ENCODE measurements at places on chromosomes 12 and 14.

GRCh38 chr12:117907108-117907689 lies 61.6 kb downstream of the KSR2 start:
- DNase-seq: no peak

- DNase-seq: no peak
These were observed 7.7 kb downstream of the CAPS2 start for GRCh38 chr12:75322464-75322863.

DNA sequence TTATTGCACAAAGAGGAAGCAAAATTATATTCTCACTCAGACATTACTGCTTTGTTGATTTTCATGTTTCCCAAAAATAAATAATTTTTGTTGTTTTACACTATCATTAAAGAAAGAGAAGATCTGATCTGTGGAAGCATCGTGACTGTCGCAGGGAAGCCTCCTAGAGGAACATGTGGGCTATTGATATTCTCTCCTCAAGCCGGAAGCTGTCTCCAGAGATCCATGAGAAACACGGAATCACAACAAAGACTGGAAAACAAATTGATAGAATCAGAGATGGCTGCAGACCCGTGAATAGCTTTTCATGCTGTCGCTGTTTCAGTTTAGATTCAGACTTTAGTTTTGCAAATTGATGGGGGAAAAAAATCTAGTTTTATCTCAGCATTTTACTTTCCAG lies 235.2 kb upstream of the TMPO start:
- no peak for DNase-seq

DNA sequence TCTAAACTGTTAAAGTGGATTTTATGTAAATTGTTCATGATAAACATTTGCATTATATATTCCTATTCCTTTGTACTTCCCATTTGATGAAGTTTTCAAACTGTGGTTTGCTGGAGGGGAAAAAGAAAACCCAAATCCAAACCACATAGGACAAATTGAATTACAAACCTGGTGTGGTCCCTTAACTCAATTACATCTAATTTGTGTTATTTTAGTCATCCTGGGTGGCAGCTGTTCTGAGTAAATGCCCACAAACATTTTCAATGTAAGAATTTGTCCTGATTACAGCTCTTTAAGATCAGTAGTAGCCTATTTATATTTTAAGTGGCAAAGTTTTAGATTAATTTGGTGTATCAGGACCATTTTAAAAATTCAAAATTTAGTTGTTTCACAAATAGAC lies 153.9 kb downstream of the RAD51B start:
- no peak for DNase-seq

DNA sequence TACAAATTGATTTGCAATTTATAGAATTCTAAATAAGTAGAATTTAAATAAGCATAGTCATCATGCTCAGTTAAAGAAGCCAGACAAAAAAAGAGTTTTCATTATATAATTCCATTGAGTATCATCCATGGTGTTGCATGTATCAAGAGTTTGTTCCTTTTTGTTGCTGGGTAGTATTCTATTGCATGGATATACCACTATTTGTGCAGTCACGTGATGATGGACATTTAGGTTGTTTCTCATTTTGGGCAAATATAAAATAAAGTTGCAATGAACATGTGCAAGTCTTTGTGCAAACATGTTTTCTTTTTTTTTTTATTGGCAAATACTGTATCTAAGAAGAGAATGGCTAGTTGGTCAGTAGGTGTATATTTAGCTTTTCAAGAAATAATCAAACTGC lies 186.2 kb upstream of the FRMD6 start:
- DNase-seq: no peak

DNA sequence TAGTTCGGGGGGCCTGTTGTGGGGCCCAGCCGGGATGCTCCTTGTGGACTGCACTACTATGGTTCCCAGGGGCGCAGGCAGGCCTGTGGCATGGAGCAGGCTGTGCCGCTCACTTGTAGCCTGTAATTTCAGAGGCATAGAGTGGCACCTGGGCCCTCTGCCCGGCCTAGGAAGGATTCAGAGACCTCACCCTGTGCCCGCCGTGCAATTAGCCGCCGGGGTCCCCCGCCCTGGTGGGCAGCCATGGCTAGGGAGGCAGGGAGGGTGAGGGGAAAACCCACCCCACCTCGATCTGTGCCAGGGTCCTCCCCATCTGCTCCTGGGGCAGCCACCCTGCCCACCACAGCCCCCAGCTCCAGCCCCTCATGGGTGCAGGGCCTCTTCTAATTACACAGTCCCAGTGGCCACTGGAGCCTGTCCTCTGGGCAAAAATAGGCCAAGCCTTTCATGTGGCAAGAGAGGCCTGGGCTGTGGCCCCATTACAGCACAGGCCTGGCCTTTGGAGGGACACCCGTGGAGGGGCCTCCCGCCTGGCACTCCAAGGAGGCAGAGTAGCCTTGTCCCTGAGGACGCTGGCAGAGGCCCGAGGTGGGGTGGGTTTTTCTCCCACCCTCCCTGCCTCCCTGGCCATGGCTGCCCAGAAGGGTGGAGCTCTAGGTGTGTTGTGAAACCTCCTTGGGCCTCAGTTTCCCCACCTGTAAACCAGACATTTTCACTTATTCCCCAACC lies 5.3 kb upstream of the TMEM119 start:
- DNase-seq: no peak

- no peak for DNase-seq
These were observed 375.0 kb downstream of the TRHDE start for GRCh38 chr12:72647139-72647538.

Measured in CD4-positive, alpha-beta T cell treated with Interleukin-17A for 1 hour (primary cell).